ENCODE measurements at places on chromosomes 13 and 19.
A peak's percentile ranks its signal among the peaks of the same experiment; 100 is the strongest.

- DNase-seq: no peak
These were observed 18.5 kb upstream of the FAM216B start for GRCh38 chr13:42762917-42763316.

DNA sequence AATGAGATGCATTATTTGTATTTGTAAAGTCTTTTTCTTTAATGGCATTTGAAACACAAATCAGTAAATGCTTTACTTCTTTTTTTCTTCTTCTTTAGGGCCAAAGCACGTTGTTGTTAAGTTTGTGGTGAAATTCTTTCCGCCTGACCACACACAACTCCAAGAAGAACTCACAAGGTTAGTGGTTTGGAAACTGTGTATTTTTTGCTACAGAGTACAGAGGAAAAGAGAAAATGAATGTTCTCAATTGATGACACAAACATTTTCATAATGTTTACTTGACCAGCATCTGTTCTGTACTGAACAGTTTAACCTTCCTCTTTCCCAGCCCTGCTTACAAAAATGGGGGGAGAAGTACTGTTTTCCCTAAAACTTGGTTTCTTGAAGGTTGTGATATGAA is 190.9 kb upstream of the RNF113B start:
- no peak for DNase-seq

DNA sequence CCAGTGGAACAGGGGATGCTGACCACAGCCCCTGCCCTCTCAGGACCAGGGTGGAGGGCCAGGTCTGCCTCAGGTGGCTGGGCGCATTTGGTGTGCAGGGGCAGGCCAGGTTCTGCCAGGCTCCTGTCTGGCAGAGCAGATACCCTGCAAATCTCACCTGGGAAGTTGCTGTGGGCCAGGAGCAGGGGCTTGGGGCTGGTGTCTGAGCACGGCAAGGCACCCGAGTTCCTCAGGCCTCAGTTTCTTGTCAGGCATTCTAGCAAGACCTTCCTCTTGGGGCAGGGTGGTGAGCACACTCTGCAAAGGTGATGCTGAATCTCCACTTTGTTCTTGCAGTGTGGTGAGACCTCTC is 1.1 kb downstream of the CRTC1 start:
- no peak for DNase-seq

DNA sequence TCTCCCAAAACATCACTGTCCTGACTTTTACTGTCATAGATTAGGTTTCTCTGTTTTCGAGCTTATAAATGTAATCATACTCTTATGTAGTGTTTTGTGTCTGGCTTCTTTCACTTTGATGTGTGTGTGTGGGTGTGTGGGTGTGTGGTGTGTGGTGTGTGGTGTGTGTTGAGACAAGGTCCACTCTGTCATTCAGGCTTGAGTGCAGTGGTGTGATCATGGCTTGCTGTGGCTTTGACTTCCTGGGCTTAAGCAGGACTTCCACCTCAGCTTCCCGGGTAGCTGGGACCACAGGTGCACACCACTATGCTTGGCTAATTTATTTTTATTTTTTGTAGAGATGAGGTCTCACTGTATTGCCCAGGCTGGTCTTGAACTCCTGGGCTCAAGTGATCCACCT is 59.6 kb downstream of the PDS5B start:
- DNase-seq: no peak

- DNase-seq: peak; percentile 31
These were observed 354.4 kb upstream of the DACH1 start for GRCh38 chr13:72221276-72221962.

- DNase-seq: no peak
These were observed 195.3 kb downstream of the USP12 start for GRCh38 chr13:26976313-26976712.

GRCh38 chr13:94416454-94417080 is 62.9 kb downstream of the DCT start:
- DNase-seq: peak; percentile 3

GRCh38 chr13:40993987-40994386 is 25.1 kb downstream of the ELF1 start:
- DNase-seq: no peak

DNA sequence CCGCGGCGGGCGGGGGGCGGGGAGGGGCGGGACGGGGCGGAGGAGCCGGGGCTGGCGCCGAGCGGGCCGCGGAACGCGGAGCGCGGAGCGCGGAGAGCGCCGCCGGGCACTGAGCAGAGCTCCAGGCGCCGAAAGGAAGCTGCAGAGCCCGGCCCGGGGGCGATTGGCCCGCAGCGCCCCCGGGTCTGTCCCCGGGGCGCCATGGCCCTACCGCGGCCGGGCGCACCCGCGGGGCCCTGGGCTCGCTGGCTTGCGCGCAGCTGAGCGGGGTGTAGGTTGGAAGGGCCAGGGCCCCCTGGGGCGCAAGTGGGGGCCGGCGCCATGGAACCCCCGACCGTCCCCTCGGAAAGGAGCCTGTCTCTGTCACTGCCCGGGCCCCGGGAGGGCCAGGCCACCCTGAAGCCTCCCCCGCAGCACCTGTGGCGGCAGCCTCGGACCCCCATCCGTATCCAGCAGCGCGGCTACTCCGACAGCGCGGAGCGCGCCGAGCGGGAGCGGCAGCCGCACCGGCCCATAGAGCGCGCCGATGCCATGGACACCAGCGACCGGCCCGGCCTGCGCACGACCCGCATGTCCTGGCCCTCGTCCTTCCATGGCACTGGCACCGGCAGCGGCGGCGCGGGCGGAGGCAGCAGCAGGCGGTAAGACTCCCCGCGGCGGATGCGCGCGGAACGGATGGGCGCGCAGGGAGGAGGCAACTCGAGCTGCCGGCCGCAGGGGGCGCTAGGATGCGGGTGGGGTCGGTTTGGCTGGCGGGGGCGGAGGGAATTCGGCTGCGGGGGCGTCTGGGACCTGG is at the start of gene PDE4A:
Gene PDE4A, plus strand, starts transcription at position 95 of the 796 bp plus-strand sequence. Its CDS starts 227 bp downstream, at position 322.
- peak; percentile 88 for DNase-seq

DNA sequence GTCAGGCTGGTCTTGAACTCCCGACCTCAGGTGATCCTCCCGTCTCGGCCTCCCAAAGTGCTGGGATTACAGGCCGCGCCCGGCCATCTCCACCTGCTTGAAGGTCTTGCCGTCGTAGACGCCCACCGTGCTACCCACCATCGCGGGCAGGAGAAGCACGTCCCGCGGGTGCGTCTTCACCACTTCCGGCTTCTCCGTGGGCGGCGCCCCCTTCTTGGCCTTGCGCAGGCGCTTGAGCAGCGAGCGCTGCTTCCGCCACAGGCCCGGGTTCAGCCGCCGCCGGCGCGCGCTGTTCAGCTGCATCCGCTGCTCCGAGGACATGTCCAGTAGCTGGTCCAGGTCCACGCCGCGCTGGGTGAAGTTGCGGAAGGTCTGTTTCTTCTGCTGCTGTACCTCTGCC is 21.6 kb downstream of the EFNA2 start:
- no peak for DNase-seq

GRCh38 chr13:30052120-30052519 is 201.7 kb upstream of the UBL3 start:
- no peak for DNase-seq

GRCh38 chr19:23587546-23587945 is 99.5 kb downstream of the ZNF675 start:
- no peak for DNase-seq

DNA sequence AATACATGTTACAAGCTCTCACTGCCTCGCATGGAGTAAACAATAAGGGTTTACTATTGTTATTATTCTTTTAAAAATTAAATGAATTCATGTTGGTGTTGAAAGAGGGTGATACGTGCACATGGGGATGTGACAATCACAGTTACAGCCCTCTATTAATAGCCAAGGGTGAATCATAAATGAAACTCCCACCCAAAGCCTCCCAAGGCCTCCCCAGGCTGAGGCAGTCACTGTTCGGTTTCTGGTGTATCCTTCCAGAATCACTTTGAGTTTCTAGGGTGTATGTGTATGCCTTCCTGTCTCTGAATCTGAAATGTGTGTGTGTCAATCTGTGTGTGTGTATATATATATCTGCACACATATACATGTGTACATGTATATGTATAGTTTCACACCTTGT is 73.4 kb downstream of the AKAP11 start:
- DNase-seq: peak; percentile 17

GRCh38 chr13:90806892-90807291 is 540.6 kb upstream of the MIR17HG start:
- DNase-seq: no peak

DNA sequence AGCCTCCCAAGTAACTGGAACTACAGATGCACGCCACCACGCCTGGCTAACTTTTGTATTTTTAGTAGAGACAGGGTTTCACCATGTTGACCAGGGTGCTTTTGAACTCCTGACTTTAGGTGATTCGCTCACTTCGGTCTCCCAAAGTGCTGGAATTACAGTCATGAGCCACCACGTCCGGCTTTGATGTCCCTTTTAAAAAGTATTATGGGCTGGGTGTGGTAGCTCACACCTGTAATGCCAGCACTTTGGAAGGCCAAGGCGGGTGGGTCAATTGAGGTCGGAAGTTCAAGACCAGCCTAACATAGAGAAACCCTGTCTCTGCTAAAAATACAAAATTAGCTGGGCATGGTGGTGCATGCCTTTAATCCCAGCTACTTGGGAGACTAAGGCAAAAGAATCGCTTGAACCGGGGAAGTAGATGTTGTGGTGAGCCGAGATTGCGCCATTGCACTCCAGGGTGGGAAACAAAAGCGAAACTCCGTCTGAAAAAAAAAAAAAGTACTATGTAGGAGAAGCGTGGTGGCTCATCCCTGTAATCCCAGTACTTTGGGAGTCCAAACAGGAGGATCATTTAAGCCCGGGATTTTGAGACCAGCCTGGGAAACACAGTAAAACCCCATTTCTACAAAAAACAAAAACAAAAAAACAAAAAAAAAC is 22.8 kb upstream of the ERVV-1 start:
- DNase-seq: peak; percentile 17

DNA sequence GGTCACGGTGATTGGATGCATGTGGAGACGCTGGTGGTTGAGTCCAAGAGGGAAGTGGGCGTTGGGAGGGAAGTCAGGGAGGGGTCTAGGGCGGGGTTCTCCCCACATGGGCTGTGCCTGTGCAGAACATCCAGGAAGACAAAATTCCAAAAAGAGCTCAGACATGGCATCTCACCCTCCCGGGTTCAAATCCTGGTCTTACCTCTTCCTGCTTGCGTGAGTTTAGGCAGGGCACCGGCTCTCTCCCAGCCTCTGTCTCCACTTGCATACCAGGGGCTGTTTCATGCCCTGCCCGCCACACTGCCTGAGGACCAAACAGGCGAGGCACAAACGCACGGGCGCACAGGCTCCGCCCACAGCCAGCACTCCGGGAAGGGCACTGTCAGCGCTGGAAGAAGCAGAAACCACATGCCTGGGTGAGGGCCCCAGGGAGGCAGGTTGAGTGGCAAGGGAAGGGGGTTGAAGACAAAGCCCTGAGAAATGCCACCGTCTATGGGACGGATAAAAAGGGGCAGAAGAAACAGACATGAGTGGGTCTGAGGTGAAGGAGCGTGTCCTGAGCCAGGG is 123.6 kb upstream of the SOX1 start:
- no peak for DNase-seq

DNA sequence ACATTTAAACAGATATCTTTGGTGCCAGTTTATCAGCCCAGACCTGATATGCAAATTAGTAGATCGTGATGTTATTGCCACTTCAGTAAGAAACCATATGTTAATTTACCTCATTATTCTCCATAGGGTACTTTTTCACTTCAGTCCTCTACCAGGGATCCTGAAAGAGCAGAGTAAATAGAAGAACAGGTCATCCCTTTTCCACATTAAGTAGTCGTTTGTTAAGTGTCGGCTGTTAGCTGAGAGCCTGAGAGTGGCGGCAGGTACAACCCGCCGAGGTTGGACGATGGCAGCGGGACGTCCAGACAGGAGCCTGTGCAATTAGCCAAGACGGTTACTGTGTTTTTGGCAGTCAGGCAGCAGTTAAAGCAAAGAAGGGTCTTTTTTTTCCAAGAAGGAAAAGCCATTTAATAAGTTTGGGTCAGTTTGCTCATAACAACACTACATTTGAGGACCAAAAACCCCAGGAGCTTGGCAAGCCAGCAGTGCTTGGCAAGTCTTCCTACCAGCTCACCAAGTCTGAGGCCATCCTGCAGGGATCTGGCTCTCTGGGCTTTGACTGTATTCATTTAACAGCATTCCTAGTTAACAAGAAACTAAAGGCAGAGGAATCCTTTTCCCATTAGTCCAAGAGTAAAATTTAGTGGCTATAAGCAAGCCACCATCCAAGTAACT is 231.8 kb downstream of the SHISA2 start:
- DNase-seq: no peak

All from suppressor macrophage (primary cell).